ENCODE measurements at places on chromosomes 11 and 22. TPM values are rescaled to one million over a fixed set of nuclear protein-coding genes. Genes with fewer than 3 reads are reported as not detected.

DNA sequence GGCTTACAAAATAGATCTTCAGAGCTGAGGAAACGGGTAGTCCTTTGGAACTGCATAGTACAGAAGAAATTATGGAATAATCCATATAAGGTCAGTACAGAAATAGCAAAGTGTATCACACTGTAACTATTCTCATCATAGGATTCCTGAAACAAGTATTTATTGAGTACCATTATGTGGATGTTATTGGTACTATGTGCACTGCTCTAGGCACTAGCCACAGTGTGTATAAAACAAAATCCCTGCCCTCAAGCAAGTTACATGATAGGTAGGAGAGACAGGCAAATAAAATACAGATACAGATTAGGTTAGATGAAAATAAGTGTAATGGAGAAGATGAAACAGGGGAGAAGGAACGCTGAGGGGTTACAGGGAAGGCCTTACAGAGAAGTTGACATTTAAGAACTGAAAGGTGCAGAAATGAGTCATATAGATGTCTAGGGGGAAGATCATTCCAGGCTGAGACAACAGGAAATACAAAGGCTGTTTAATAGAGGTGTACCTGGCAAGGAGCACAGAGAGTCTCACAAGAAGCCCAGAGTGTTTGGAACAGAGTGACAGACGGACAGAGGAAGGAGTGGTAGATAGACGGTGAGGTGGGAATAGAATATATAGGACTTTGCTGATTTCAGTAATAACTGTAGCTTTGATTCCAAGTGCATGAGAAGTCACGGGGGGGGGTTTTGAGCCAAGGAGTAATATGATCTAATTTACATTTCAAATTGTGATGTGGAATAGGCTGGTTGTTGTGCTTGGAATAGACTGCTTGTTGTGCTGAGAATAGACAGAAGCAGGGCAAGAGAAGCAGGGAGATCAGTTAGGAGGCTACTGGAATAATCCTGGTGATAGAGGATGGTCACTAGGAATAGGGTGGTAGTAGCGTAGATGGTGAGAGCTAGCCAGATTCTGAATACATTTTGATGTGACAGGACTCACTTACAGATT, 13.7 kb downstream of the RNF141 start:
- DNase-seq = no peak

DNA sequence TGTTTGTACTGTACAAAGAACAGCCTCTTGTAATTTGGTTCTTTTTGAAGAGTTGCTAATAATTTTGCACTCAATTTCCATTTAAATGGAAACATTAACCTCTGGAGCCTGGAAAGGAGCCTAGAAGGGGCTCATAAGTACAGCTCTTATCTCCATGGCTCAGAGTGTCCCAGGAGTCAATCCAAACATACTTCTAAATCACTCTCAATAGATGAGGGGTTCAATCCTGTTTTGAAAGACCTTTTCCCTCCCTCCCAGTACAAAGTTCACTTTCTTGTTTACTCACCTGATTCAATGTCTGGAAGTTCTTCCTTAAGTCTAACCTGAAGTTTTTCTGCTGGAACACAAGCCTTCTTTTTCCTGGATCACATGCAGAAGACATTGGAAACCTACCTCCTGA, 273.0 kb upstream of the PLET1 start:
- DNase-seq = no peak

Gene UPK3A
- total RNA-seq = not detected

Gene CALCA
- total RNA-seq = 3.1 TPM

DNA sequence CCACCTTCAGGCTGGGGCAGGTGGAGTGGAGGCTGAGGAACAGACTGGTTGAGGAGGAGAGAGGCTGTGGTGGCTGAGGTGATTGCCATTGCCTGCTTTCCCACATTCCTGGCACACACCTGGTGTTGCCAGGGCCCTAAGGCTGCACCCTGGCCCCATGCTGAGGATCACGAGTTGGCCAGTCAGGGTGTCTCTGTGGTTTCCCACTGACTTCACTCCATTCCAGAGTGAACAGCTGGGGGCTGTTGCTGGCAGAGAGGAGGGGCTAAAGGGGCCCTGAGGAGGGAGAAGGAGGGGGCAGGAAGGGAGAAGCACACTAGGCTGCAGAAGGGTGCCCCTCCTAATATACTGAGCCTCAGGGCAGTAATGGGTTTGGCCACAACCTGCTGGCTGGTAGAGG, 1.8 kb downstream of the TMEM86A start:
- no peak for DNase-seq

DNA sequence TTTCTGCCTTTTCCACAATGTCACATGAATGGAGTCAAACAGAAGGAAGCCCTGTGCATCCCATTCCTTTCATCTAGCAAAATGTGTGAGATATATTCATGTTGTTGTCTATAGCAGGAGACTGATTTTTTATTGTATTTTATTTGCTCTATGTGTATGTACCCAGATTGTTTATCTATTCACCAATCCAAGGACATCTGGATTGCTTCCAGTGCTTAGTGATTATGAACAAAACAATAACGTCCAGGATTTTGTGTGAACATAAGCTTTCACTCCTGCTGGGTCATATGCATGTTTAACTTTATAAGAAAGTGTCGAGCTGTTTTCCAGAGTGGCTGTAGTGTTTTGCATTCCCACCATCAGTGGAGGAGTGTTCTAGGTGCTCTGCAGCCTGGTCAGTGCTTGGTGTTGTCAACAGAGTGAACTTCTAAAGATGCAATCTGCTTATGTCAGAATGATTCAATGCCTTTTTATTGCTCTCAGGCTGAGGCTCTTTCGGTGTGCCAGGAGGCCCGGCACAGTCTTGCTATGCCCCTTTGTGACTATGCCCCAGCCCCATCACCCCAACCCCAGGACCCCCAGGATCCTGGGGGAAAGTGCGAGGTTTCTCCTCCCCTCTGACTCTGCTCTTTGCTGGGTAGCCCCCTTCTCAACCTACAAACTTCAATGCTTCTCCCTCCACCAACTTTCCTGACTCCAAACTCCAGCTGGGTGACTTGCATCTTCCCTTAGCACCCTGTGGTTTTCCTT, 19.9 kb upstream of the SYT13 start:
- no peak for DNase-seq

Gene KLHL35
- 6.8 TPM for total RNA-seq

DNA sequence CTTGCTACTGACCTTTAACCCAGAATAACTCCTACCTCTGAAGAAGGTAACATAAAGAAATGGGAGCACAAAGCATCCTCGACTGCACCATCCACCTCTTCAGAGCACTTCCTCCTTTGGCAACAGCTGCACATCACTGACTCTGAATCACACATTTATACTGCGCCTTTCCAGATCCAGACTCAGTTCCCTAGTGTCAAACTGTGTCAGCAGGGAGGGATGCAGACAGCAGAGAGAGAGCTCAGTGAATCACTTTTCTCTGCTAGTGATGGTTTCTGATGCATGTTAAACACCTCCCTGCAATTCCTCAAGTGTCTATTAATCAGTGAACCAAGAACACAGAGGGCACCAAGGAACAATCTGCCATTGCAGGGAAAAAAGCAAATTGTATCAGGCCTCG, 118.9 kb downstream of the PLEKHA7 start:
- DNase-seq = no peak

Gene NTM
- total RNA-seq = not detected

DNA sequence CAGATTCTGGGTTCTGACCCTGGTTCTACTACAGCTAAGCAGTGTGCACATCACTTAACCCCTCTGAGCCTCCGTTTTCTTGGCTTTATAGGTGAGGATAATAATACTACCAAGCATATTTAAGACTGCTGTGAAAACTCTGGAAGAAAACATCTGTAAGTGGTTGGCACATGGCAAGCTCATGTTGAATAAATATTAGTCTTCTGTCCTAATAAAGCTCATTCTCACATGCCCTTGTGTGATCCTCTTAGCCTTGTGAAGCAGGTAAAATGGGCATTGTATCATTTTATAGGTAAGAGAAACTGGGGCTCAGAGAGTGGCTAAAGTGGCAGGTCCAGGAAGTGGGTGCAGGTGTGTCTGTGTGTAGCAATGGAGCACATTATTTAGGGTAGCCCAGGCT, 8.5 kb downstream of the PKNOX2 start:
- no peak for DNase-seq

GRCh38 chr11:116864531-116864930, 27.1 kb upstream of the APOA1 start:
- no peak for DNase-seq

Gene PATL1
- total RNA-seq = 16.3 TPM

- DNase-seq = no peak
These were observed 8.4 kb upstream of the GLYATL1 start for GRCh38 chr11:58930926-58931325.

GRCh38 chr22:40764763-40765441, 54.2 kb downstream of the SLC25A17 start:
- no peak for DNase-seq

Gene APOA5
- not detected for total RNA-seq

- no peak for DNase-seq
These were observed 54.4 kb upstream of the OR4B1 start for GRCh38 chr11:48161951-48162884.

- no peak for DNase-seq
These were observed 596.2 kb downstream of the BUD13 start for GRCh38 chr11:116176484-116177005.

GRCh38 chr11:7511401-7511800, 2.4 kb upstream of the PPFIBP2 start:
- DNase-seq = no peak

GRCh38 chr11:123404676-123405075, 25.4 kb upstream of the GRAMD1B start:
- DNase-seq = no peak

Gene OTOG
- total RNA-seq = not detected
